ENCODE measurements at places on chromosomes 12 and 14.

DNA sequence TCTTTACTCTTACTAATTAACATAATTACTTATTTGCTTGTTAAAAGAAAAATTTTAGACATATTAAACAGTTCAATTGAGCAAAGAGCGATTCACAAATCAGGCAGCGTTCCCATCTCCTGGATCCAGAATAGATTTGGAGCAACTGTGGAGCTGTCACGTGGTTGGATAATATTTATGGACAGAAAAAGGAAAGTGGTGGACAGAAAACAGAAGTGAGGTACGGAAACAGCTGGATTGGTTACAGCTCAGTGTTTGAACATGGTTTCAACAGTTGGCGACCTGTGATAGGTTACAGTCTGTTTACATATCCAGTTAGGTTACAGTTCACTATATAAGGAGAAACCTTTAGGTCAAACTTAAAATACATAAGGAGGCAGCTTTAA is 19.7 kb upstream of the FAM234B start:
- DNase-seq: no peak

DNA sequence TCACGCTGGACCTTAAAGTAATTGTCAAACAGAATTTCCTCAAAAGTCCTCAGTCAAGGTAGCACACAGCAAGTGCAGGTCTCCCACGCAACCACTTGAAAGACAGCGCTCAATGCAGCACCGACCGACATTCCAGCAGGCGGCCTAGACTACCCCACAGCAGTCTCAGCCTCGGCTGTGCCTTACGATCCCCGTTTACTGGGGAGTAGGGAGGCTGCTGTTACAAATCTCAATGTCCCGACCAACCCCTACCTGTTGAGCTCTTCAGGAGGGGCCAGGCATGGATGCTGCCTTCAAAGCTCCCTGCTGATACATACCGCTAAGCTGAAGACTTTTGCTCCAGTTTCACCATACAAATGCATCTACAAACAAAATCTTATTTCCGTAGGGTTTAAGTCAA is 21.8 kb downstream of the VPS37B start:
- no peak for DNase-seq

GRCh38 chr12:101663298-101663697 is 34.1 kb upstream of the CHPT1 start:
- DNase-seq: no peak

GRCh38 chr12:9707864-9708808 is 24.8 kb downstream of the CLECL1 start:
- no peak for DNase-seq

GRCh38 chr14:62209287-62209899 is 447.2 kb downstream of the SNAPC1 start:
- no peak for DNase-seq

DNA sequence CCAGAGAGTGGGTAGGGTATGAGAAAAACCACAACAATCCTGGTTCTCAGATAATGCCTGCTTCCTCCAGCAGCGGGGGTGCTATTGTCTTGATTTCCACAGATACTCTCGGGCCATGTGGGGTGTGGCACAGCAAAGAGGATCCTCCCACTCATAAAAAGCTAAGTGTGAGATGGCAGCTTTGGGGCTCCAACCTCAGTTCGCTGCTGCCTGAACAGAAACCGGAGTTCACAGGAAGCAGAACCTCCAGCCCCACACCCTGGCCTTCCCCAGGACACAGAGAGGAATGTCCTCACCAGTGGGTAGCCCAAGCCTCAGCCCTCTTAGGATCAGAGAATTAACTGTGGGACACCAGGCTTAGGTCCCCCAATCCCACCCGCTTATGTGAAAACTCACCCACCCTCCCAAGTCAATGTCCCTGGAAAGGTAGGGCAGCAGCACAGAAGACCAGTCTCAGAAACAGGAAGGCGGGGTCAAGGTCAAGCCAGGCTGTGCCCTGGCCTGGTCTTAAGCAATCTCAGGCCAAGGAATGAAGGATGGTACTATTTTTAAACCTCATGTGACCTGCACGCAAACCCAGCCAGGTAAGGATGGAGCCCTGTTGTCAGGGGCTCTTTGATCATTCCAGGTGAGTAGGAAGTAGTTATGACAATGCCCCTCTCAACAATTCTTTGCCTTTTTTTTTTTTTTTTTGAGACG is 9.0 kb downstream of the KCTD10 start:
- DNase-seq: no peak

DNA sequence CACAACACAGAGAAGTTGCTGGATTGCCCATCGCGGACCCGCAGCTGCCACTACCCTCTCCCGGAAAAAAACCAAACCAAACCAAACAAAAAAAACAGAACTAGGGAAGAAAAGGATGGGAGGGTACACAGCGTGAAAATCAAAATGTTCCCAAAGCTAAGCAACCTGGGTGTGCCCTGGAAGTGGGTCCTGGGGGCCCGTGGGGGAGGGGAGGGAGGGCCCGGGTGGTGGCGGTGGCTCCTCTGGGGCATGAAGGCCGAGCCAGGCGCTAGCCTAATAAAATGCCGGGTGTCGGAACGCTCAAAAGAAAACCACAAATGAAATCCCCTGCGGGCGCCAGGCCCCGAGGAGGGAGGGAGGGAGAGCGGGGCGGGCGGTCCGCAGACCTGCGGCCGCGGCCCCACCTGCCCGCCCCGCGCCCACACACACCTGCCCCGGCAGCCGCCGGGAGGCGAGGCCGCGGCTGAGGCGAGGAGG is 787 bp downstream of the HECTD4 start:
- DNase-seq: peak; percentile 18

- peak; percentile 76 for DNase-seq
These were observed at the start of gene MDP1 for GRCh38 chr14:24215495-24216344. Gene MDP1 (minus strand): TSS chr14:24216066. CDS start chr14:24215955, 111 bp downstream.

GRCh38 chr12:26335651-26336050 is 140.3 kb downstream of the SSPN start:
- DNase-seq: no peak

DNA sequence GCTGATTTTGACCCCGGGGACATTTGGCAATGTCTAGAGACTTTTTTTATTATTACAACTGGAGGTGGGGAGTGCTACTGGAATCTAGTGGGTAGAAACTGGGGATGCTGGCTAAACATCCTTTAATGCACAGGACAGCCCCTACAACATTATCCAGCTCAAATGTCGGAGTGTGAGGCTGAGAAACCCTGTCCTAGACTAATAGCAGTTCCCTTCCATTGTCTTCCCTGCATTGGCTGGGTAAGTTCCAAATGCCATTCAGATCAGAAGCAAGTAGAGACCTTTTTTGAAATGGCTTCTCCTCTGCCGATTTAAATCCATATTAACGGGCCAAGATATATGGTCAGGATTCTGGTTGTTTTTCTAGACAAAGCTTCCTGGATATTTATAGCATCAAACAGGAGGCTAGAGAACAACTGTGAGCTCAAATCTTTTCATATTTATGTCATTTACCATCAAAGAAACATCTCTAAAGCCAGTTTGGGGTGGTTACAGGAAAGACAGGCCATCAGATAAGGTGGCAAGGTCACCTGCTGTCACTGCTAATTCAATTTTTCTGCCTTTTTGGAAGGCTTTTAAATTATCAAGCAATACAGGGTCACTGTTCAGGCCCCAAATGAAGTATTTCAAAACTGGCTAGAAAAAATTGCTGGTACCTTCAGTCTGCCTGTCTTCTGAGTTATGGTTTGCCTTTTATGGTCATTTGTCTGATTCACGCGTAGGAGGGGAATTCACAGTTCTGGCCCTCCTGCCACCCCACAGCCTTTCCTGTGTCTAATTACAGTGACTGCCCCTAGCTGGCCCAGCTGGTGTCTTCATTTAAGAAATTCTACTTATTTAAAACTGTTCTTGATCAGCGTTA is 20.1 kb upstream of the AKAP5 start:
- DNase-seq: no peak

- DNase-seq: no peak
These were observed 21.8 kb upstream of the DHRS4 start for GRCh38 chr14:23931721-23932289.

GRCh38 chr12:128578045-128578444 is 245.7 kb downstream of the SLC15A4 start:
- DNase-seq: no peak

- DNase-seq: no peak
These were observed 69.4 kb downstream of the IRF2BPL start for GRCh38 chr14:76958980-76959710.

GRCh38 chr12:79344855-79345847 is 345.6 kb downstream of the PAWR start:
- no peak for DNase-seq

DNA sequence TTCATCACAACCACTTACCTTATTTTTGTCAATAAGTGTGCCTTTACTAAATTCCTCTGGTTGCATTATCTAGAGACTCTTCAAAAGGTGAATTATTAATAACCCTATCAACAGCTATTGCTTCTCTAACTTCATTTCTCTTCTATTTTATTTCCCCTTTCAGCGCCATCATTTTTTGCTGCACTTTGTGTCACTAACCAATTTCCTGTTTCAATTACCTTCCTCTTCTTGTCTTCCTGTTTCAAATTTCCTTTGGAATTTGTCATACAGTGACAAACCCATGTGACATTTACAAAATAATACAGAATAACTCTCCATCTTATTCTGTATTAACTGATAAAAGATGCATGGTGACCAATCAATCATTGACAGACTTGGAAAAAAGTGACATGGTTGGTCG is 12.2 kb upstream of the CLEC2A start:
- DNase-seq: no peak

- no peak for DNase-seq
These were observed 901 bp downstream of the B3GNT4 start for GRCh38 chr12:122204167-122205052.

GRCh38 chr14:54566410-54567223 is at the start of gene SAMD4A:
Gene SAMD4A (plus strand): TSS chr14:54567128. CDS start chr14:54567917, 789 bp downstream.
- DNase-seq: peak; percentile 38
